Stimulated activated CD4-positive, alpha-beta T cell treated with anti-CD3 and anti-CD28 coated beads, TNF-alpha, amount 100 ng/mL, for 24 hours (primary cell): ENCODE measurements at places on chromosomes 7 and 10.

- no peak for DNase-seq
Measured at GRCh38 chr7:132604121-132604520, 27.9 kb upstream of the PLXNA4 start.

- DNase-seq: no peak
Measured at GRCh38 chr10:35423505-35424306, 87.4 kb downstream of the CCNY start.

DNA sequence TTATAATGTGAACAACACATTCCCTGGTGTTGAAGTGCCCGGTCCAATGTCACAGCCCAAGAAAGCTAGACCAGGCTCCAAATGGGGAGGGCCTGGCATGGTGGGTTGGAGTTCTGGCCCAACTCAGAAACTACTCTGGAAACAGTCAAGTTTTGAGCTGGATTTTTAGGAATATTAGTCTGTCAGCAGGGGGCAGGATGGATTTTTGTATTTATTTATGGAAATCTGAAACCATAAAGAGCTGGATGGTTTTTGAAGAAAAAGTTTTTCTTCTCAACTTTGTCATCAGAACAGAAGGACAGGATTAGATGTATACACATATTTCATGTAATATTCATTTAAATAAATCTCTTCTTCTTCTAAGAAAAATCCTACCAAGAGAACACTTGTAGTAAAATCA is 97.5 kb downstream of the POU6F2 start:
- no peak for DNase-seq

DNA sequence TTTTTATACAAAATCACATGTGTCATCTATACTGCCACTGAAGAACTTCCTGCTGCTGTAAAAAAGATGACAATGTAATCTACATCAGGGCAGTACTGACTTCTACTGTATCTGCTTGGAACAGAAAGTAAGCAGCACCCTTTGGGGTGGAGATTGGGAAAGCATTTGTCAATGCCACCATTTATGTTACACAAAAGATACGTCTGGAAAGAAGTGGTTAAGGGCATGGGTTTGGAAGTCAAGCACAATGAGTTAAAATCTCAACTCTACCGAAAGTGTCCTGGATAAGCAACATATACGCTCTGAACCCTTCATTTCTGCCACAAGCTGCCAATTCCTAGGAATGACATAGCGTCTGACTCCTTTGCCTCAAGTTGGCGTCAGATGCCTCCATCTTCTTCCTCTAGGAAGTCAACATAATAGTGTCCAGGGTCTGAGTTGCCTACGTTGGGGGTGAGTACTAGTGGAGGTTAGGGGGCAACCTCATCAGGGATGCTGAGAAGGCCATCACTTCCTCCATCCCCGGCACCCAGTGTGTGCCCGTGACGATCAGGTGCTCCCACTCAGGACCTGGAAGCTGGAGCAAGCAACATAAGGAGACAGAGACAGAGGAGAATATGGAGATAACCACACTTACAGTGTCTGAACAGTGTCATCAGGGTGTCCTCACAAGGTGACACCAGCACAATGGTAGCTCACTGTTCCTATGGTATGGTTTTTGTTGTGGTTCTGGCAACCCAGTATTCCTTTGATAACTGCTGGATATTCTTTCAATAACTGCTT is 58.3 kb downstream of the SGMS1 start:
- DNase-seq: no peak

GRCh38 chr7:85483177-85483576 is 296.3 kb upstream of the SEMA3D start:
- no peak for DNase-seq

DNA sequence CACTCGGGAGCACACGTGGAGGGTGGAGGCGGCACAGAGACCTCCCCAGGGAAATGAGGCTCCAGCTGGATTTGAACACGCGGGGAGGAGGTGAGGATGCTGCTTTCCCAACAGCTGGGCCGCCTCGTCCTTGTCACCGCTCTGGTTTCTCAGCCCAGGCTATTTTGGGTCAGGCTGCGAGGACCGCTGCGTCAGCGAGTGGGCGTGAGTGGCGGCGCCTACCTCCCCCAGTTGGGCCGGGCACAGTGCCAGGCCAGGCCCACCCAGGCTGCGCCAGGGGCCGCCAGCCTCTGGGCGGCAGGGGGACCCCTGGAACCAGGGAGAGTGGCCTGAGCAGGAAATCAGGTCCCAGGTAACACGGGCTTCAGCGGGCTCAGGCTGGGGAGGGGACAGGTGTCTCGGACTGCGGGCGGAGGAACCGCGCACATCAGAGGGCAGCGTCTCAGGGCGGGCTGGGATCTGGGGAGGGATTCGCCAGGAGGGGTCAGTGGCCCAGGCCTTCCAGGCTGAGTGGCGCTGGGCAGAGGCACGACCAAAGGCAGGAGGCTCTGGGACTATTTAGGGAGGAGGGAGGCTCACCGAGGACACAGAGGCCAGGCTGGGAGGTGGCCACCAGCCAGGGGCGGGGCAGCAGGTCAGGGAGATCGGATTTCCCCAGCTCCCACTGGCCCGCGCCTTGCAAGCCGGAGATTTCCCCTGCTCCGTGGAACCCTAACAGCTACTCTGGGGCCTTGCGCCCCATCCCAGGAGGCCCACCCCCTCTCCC is 125.2 kb upstream of the RET start:
- no peak for DNase-seq

DNA sequence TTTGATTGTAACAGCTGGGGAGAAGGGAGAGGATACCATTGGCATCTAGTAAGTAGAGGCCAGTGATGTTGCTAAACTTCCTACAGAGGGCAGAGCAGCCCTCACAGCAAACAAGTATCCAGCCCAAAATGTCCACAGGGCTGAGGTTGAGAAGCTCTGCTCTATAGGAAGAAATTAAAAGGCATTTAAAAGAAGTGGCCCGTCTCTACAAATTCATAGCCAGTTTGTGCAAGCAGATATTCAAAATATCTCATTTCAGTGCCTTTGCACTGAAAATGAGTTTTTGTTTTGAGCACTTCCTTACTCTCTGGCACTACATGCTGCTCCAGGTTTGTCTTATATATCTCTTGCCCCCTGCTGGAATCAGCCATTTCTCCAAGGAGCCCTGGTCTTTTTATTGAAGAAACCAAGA is 330.0 kb downstream of the BBS9 start:
- DNase-seq: no peak

DNA sequence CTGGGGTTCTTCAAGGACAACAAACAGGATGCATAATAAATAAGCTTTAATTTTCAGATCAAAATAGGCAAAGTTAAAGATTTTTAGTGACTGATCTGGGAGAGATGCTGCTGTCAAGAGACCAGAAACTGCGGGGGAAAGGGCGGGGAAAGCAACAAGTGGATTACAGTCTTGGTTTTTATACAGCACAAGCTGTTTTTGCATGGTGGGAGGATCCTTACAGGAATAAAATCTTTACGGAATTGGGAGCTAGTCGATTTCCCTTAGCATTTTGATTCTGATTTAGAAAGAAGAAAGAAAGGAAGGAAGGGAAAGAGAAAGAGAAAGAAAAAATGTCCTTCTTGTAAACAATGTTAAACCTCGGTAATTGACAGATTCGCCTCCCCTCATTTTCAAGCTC is 242.3 kb upstream of the SP8 start:
- DNase-seq: no peak

DNA sequence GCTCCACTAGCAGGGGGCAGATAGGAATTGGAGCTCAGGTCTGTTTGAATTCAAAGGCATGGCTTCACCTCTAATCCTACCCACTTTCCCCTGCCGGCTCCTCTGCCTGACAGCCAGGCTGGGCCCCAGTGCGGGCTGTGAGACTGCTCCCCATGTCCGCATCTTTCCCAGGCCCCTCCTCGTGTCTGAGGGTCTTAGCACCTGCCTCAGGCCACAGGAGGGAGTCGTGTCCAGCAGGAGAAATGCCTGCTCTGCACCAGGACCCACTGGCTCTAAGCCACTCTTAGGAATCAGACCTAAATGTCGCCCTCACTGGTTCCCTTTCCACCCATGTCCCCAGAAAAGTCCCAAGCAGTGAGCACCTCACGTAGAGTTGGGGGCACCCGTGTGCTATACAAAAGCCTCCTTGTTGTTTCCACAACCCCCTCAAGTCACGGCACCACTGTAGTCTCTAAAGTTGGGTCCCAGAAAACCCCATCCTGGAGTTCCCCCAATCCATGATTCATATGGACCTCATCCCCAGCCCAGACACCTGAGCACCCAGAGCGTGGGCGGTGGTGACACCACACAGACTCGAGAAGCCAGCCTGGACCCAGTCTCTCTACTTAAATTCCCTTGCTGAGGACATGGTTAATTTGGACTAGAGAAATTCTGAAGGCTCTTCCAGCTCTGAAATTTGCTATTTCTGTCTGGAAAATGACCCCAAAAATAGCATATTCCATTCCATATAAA is 466.4 kb upstream of the ZMIZ1 start:
- DNase-seq: peak; percentile 25

DNA sequence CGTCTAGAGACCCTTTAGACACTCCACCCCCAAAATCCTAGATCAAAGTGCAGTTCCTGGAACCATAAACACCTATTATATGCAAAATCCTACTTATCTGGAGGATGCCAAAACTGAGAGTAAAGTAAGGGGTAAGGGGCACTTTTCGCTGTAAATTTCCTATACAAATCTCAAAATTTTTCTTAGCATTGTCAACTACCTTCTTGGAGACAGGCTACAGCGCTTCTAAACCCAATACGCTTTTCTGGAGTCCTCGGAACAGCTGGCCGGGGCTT is 10.4 kb downstream of the TWIST1 start:
- DNase-seq: no peak

GRCh38 chr7:73985737-73986141 is 42.2 kb upstream of the ELN start:
- no peak for DNase-seq

DNA sequence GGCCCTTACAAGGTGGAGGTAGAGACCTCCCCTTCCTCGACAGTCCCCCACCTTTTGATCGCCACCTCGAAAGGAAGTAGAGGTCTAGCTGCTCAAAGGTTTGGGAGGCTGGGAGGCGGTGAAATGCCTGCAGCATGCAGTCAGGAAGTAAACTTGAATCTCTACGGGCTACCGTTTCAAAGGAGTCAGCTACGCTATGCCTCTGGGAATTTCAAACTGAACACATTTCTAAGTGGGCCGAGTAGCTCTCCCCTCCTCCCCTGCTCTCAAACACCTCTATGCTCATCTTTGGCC is 68.0 kb downstream of the CXCL12 start:
- no peak for DNase-seq

DNA sequence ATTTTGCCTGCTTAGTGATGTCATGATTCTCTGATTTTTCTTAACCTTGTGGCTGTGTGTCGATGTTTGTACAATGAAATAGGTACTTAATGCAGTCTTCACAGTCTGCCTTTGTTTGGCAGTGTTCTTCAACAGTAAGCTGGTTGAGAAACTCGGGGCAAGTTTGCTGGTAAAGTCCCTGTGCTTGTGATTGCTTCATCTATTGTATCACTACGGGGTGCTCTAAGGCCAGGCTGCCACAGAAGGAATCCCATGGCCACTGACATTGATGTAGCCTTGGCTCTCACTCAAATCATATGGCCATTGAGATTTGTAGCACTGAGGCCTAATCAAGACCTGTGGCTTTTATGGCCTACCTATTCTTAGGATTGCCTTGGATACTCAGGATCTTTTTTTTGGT is 33.5 kb upstream of the PRSS37 start:
- DNase-seq: no peak

- DNase-seq: no peak
Measured at GRCh38 chr7:41858201-41858600, 155.3 kb upstream of the INHBA start.

- no peak for DNase-seq
Measured at GRCh38 chr10:51932530-51932929, 233.1 kb upstream of the CSTF2T start.

- DNase-seq: no peak
Measured at GRCh38 chr10:20406281-20407104, 490.6 kb downstream of the NEBL start.

- no peak for DNase-seq
Measured at GRCh38 chr10:61894133-61894532, 7.4 kb upstream of the ARID5B start.

GRCh38 chr10:114698271-114699061 is 40.4 kb upstream of the ABLIM1 start:
- DNase-seq: no peak

DNA sequence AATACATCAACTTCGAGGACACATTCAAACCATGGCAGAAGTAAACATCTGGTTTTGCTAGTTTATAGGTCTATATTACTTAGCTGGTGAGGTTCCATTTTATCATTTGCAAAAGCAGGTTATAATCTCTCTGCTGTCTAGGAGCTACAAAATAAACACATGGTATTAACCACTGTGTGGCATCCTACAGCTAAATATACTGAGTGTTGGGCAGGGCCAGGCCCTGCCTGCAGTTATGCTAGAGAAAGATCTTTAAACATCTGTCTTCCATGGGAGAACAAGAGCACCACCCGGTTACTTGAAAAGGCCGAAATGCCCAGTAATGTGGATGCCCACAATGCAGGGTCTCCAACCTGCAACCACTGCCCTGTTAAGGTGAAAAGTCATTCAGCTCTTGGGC is 20.6 kb upstream of the FKBP9 start:
- no peak for DNase-seq

- no peak for DNase-seq
Measured at GRCh38 chr7:18426564-18427226, 68.9 kb upstream of the HDAC9 start.

- no peak for DNase-seq
Measured at GRCh38 chr10:123398756-123399155, 244.6 kb downstream of the BUB3 start.

GRCh38 chr7:8436965-8437364 is 3.6 kb downstream of the NXPH1 start:
- peak; percentile 54 for DNase-seq

- no peak for DNase-seq
Measured at GRCh38 chr10:12459762-12460161, 110.4 kb downstream of the CAMK1D start.

- no peak for DNase-seq
Measured at GRCh38 chr7:32500922-32501341, 5.6 kb downstream of the AVL9 start.

GRCh38 chr10:125783957-125784356 is 8.3 kb upstream of the MMP21 start:
- no peak for DNase-seq

GRCh38 chr10:1571587-1572237 is 165.6 kb downstream of the ADARB2 start:
- no peak for DNase-seq

DNA sequence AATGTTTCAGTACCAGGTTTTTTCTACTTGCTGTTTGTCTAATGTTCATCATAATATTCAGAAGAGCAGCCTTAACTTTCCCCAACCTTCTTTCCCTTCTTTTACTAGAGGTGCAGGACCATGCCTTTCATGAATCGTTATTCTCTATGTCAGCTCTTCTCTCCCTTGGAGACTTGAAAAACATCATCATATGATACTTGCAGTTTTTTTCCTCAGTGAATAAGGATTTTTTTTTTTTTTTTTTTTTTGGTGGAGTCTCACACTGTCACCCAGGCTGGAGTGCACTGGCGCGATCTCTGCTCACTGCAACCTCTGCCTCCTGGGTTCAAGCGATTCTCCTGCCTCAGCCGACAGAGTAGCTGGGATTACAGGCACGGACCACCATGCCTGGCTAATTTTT is 30.1 kb downstream of the SMNDC1 start:
- no peak for DNase-seq
